Aorta (tissue), 5 donors: ENCODE measurements at places on chromosomes 2 and 18.
A peak's percentile ranks its signal among the peaks of the same experiment; 100 is the strongest.

DNA sequence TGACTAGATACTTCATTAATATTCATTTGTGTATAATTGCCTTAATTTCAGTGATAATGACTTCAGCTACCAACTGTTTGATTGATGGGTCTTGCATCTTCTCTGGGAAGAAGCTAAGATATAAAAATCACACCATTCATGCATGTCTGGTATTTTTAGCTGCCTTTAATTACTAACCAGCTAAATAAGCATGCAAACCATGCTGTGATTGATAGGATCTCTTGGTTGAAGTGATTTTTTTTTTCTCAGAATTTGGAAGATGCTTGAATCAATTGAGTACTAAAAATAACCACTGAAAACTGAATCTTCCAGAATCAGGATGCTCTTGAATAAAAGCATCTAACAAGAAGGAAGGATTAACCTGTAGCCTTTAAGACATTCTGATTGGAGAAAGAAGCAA, 668.8 kb downstream of the TDRD15 start:
- H3K27me3 ChIP-seq, result no peaks in the 10 kb centered on the region
- no peaks in the 10 kb centered on the region for H3K36me3 ChIP-seq
- no peak overlapping the region for H3K27ac ChIP-seq
- DNase-seq, result no peak
- no peak overlapping the region for H3K4me3 ChIP-seq
- H3K4me1 ChIP-seq, result no peaks in the 10 kb centered on the region

DNA sequence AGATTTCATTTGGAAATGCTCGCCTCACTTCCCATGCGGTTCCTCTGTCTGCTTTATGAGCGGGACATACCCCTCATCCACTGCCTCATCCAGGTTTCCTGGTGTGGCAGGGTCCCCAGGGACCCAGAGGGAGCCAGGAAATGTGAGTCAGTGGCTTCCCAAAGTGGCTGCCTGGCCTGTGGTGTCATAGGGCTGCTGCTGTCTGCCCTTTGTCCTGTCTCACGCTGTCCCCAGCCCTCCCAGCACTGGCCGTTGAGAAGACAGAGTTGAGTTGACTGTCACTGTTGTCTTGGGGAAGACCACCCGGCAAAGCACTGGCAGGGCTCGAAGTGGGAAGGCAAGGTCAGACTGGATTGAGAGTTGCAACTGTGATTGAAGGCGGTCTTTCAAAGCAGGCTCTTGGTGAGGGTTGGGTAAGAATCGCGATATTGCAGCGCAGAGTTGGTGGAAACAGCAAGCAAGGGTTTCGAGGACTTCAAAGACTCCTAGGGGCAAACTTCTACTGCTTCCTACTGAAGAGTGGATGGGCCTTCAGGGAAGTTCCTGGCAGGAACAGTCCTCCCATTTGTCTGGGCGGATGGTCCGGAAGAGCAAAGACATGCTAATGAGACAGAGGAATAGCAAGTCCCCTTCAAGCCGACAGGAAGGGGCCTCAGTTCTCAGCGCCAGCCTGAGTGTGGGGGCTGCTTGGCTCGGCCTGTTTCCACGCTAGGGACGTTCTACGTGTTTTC, 33.9 kb downstream of the RAB31 start:
- peak overlapping the region; percentile 65 for H3K27ac ChIP-seq
- peak; percentile 61 for DNase-seq
- H3K36me3 ChIP-seq, result no peaks in the 10 kb centered on the region

- no peaks in the 10 kb centered on the region for H3K4me1 ChIP-seq
- H3K27me3 ChIP-seq, result no peaks in the 10 kb centered on the region
- no peaks in the 10 kb centered on the region for H3K36me3 ChIP-seq
- H3K4me3 ChIP-seq, result no peak overlapping the region
Observed at GRCh38 chr2:70797506-70797905, 7.1 kb upstream of the FIGLA start.

- no peak overlapping the region for H3K4me3 ChIP-seq
- no peak overlapping the region for H3K27ac ChIP-seq
- H3K36me3 ChIP-seq, result no peaks in the 10 kb centered on the region
- no peaks in the 10 kb centered on the region for H3K4me1 ChIP-seq
- no peak for DNase-seq
Observed at GRCh38 chr2:181157326-181157725, 176.9 kb downstream of the UBE2E3 start.

DNA sequence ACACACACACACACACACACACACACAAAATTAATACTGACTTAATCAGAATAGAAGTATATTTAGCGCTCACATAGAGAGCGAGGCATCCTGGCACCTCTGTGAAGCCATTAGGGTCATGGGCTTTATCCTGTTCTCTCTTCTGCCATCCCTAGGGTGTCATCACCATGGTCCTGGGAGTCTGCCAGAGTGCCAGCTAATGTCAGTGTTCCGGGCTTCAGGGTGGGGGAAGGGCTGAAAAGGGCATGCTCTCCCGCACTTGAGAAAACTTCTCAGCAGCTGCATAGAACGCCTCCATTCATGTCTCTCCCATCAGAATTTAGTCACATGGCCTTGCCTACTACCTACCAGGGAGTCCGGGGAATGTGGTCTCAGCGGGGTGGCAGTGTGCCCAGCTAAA, 19.7 kb upstream of the DYNC2LI1 start:
- no peaks in the 10 kb centered on the region for H3K4me1 ChIP-seq
- H3K4me3 ChIP-seq, result no peak overlapping the region
- DNase-seq, result no peak
- H3K36me3 ChIP-seq, result peaks cover 3% of the 10 kb centered on the region
- H3K27me3 ChIP-seq, result no peaks in the 10 kb centered on the region
- no peak overlapping the region for H3K27ac ChIP-seq

DNA sequence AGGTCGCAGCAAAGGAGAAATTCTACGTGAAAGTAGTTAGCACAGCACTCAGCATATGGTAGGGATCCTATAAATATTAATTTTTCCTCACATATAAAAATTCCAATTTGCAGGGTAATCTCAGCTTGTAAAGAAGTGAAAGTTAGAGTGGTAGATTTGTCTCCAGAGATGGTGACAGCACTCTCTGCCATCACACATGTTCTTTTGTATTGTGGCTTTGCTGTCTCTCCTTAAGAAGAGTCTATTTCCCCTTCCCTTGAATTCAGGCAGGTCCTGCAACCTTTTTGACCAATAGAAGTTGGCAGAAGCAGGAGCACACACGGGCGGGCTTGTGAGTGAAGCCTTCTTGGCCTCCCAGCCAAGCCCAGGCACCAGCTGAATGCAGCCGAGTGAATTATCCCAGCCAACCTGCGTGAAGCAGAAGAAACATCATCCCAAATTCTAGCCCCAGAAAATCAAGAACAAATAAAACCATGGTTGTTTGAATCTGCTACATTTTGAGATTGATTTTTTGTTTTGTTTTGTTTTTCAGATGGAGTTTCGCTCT, 107.8 kb upstream of the COPS8 start:
- no peaks in the 10 kb centered on the region for H3K4me1 ChIP-seq
- no peak overlapping the region for H3K4me3 ChIP-seq
- DNase-seq, result no peak
- no peaks in the 10 kb centered on the region for H3K27me3 ChIP-seq
- no peak overlapping the region for H3K27ac ChIP-seq
- no peaks in the 10 kb centered on the region for H3K36me3 ChIP-seq

- no peak overlapping the region for H3K4me3 ChIP-seq
- DNase-seq, result no peak
- no peaks in the 10 kb centered on the region for H3K36me3 ChIP-seq
Observed at GRCh38 chr2:75604484-75604883, 42.1 kb upstream of the MRPL19 start.

DNA sequence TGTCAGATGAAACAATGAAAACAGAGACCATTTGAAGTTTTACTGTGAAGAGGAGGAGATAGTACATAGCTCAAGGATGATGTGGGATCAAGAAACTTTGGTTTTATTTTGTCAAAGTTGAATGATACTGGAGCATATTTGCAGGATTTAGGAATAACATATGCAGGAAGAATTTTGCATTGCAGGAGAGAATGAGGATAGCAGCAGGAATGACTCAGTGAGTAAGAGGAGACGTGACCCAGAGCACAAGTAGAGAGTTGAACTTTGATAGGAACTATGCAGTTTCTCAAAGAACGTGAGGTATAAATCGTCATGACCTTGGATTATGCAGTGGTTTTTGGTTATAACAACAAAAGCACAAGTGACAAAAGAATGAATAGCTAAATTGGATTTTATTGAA, 47.7 kb downstream of the MAPRE2 start:
- H3K27me3 ChIP-seq, result no peaks in the 10 kb centered on the region
- H3K27ac ChIP-seq, result no peak overlapping the region
- DNase-seq, result no peak
- H3K4me3 ChIP-seq, result no peak overlapping the region
- no peaks in the 10 kb centered on the region for H3K36me3 ChIP-seq

GRCh38 chr18:53754154-53754553, 470.3 kb downstream of the MBD2 start:
- H3K27ac ChIP-seq, result no peak overlapping the region
- no peaks in the 10 kb centered on the region for H3K36me3 ChIP-seq
- no peaks in the 10 kb centered on the region for H3K27me3 ChIP-seq

- H3K4me1 ChIP-seq, result no peaks in the 10 kb centered on the region
- H3K4me3 ChIP-seq, result no peak overlapping the region
- H3K36me3 ChIP-seq, result no peaks in the 10 kb centered on the region
Observed at GRCh38 chr2:219104107-219105035, 43.6 kb upstream of the IHH start.

GRCh38 chr2:71937396-71937795, 210.3 kb downstream of the CYP26B1 start:
- H3K4me3 ChIP-seq, result no peak overlapping the region
- no peaks in the 10 kb centered on the region for H3K36me3 ChIP-seq
- no peak for DNase-seq
- no peaks in the 10 kb centered on the region for H3K4me1 ChIP-seq
- H3K27me3 ChIP-seq, result no peaks in the 10 kb centered on the region
- no peak overlapping the region for H3K27ac ChIP-seq

GRCh38 chr18:6939972-6940371, 177.6 kb downstream of the LAMA1 start:
- no peak overlapping the region for H3K27ac ChIP-seq
- H3K36me3 ChIP-seq, result no peaks in the 10 kb centered on the region
- no peak overlapping the region for H3K4me3 ChIP-seq
- H3K27me3 ChIP-seq, result no peaks in the 10 kb centered on the region
- no peak for DNase-seq

DNA sequence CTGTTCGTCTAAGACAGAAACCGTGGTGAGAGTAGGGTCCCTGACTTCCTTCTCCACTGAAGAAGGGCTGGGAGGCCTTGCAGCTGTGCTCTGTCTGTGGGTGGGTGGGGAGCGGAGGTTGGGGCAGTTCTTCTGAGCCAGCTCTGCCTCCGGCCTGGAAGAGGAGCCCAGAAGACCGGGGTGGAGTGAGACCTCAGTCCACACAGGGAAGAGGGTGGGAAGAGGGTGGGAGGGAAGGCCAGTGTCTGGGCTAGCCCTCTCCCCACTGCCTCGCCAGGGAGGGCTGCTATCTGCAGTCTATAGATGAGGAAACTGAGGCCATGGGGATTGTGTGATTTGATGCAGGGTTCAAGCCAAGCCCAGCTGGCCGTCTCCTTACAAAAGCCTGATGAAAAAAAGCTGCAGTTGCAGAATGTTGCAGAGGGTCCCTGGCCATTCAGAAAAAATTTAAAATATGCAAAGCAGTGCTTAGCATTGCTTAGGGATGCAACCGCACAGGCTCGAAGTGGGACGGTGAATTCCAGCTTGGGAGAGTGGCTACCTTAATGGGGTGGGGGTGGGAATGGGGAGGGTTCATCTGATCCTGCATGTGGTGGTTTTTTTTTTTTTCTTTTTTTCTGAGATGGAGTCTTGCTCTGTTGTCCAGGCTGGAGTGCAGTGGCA, 181.6 kb upstream of the HS6ST1 start:
- no peaks in the 10 kb centered on the region for H3K36me3 ChIP-seq
- no peaks in the 10 kb centered on the region for H3K4me1 ChIP-seq
- H3K27ac ChIP-seq, result no peak overlapping the region
- no peak for DNase-seq

DNA sequence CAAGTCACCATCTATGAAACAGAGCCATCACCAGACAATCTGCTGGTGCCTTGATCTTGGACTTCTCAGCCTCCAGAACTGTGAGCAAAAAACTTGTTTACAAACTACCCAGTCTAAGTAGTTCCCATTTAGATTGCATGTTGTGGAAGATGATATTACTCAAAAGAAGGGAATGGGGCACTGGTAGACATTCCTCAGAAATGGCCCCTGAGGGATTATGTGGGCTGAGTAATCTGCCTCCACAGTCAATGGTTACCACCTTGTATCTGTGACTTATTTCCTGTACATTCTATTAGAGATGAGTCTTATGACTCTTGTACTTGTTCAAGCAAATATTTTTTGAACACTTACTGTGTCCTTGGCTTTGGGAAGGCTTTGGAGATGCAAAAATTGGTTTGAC, 160.4 kb downstream of the NUP35 start:
- no peaks in the 10 kb centered on the region for H3K36me3 ChIP-seq
- no peaks in the 10 kb centered on the region for H3K27me3 ChIP-seq
- no peak overlapping the region for H3K27ac ChIP-seq
- no peaks in the 10 kb centered on the region for H3K4me1 ChIP-seq

- no peaks in the 10 kb centered on the region for H3K36me3 ChIP-seq
- H3K4me1 ChIP-seq, result no peaks in the 10 kb centered on the region
- DNase-seq, result no peak
- no peaks in the 10 kb centered on the region for H3K27me3 ChIP-seq
Observed at GRCh38 chr2:108916122-108916795, 72.8 kb downstream of the EDAR start.

DNA sequence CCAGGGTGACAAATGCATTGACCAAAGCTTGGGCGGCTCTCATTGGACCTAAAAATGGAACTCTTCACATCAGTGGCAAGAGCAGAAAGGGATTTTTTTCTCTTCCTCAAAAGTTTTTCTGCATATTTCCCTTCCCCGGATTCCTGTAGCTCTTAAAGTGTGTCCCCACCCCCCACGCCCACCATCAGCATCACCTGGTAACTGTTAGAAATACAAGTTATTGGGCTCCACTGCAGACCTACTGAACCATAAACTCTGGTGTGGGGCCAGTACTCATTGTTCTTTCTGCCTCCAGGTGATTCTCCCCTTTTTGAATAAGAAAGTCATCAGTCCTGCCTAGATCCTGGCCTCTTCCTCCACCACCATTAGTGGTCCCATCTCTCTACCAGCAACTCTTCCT, 1.3 kb upstream of the MYO5B start:
- H3K4me3 ChIP-seq, result no peak overlapping the region
- H3K27me3 ChIP-seq, result no peaks in the 10 kb centered on the region
- H3K4me1 ChIP-seq, result peaks cover under 1% of the 10 kb centered on the region
- no peak overlapping the region for H3K27ac ChIP-seq
- no peaks in the 10 kb centered on the region for H3K36me3 ChIP-seq
